ENCODE measurements at places on chromosomes 5 and 9.

GRCh38 chr9:4859035-4859434 is 66.3 kb downstream of the RCL1 start:
- no peak for DNase-seq

DNA sequence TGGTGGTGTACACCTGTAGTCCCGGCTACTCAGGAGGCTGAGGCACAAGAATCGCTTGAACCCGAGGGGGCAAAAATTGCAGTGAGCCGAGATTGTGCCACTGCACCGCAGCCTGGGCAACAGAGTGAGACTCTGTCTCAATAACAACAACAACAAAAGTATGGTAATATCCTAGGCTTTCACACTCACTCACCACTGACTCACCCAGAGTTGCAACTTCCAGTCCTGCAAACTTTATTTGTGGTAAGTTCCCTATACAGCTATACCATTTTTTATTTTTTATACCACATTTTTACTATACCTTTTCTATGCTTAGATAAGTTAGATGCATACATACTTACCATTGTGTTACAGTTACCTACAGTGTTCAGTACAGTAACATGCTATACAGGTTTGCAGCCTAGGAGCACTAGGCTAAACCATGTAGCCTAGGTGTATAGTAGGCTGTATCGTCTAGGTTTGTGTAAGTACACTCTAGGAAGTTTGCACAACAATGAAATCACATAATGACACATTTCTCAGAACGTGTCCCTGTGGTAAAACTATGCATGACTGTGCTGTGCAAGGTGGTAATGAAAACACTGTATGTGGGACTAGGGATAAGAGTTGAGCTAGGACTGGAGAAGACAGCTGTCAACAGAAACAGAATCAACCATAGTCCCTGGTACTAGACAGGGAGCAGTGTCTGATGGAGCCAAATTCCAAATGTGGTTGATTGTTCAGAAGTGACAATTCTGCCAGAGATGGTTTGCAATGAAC is 109.5 kb upstream of the RAD23B start:
- DNase-seq, result peak; percentile 36

- peak; percentile 14 for DNase-seq
These were observed 567.9 kb upstream of the DAB2 start for GRCh38 chr5:39992617-39993202.

- DNase-seq, result no peak
These were observed 202.9 kb upstream of the IL12B start for GRCh38 chr5:159533197-159533596.

- DNase-seq, result no peak
These were observed 399.8 kb downstream of the OSTF1 start for GRCh38 chr9:75487856-75488718.

- no peak for DNase-seq
These were observed 14.8 kb downstream of the TGFBI start for GRCh38 chr5:136043551-136043950.

GRCh38 chr5:154784856-154785255 is 29.7 kb downstream of the LARP1 start:
- no peak for DNase-seq

- DNase-seq, result no peak
These were observed 12.8 kb downstream of the OLFM1 start for GRCh38 chr9:135100241-135100681.

- peak; percentile 41 for DNase-seq
These were observed 11.5 kb downstream of the MAN2A1 start for GRCh38 chr5:109701252-109701651.

GRCh38 chr9:84845956-84846900 is 176.7 kb downstream of the NTRK2 start:
- no peak for DNase-seq

DNA sequence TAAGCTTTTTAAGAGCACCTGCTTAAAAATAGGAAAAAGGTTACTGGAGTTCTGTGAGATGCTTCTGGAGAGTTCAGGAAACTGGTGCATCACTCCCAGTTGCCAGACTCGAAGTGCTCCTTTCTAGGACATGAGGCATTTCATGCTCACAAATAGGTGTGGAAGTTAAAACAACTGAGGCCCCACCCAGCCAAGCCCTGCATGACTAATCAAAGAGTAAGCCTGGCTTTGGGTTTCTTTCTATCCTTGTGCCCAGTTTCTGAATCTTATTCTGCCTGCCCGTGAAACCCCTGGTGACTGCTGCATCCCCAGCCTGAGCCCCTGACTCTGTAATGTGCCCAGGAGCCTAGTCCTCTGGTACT is 7.7 kb downstream of the SPINK9 start:
- DNase-seq, result peak; percentile 2

DNA sequence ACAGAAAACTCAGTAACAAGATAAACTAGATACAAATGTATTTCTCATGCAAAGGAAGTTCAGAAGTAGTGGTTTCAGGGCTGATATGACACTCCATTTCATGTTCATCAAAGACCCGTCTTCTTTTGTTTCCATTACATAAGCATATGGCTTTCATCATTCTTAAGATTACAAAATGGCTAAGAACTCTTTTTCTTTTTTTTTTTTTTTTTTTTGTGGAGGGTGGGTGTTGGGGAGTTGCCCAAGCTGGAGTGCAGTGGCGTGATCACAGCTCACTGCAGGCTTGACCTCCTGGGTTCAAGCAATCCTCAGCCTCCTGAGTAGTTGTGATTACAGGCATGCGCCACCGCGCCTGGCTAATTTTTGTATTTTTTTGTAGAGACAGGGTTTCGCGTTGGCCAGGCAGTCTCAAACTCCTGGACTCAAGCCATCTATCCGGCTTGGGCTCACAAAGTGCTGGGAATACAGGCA is 22.0 kb upstream of the PTBP3 start:
- no peak for DNase-seq

GRCh38 chr9:18347386-18348082 is 126.4 kb upstream of the ADAMTSL1 start:
- DNase-seq, result peak; percentile 24

All from fibroblast of mammary gland (primary cell).